ENCODE measurements at places on chromosomes 5 and 9.

DNA sequence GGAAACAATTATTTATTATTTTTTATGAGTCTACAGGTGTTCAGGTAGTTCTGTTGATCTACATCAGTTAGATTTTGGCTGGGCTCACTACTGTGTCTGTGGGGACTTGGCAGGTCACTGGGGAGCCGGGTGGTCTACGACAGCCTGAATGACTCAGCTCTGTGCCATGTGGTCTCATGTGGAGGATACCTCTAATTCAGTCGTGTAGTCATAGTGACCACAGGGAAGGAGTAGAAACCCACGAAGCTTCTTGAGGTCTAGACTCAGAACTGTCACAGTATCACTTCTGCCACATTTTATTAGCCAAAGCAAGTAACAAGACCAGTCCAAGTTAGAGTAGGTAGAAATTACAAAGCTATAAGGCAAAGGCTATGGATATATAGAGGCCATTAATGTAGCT is 64.7 kb upstream of the GRAMD2B start:
- no peak for DNase-seq

- DNase-seq: no peak
These were observed 169.7 kb downstream of the GLIS3 start for GRCh38 chr9:4130166-4130565.

- no peak for DNase-seq
These were observed 45.3 kb downstream of the FBXW11 start for GRCh38 chr5:171961117-171961516.

- DNase-seq: peak; percentile 22
These were observed 10.8 kb upstream of the IFNA2 start for GRCh38 chr9:21395778-21396717.

DNA sequence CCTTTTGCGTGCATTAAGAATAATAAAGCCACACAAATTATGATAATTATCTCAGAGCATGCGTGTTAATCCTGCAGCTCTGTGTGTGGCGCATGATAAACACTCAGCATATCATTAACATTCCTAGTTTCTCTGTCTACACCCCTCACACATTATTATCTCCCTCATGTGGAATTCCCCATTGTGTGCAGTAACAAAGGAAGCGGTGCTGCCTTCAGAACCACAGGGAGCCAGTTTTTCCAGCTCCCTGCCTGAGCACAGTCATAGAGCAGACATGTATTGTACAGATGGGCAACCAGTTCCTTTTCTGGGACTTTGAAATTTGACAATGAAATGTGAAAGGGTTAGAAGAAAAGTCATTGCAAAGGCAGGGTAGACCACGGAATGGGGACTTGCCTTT is 1365.5 kb upstream of the CDH9 start:
- DNase-seq: no peak

Measured in hematopoietic multipotent progenitor cell treated with erythropoietin and hydrocortisone succinate and interleukin-3 and kit ligand, for 15 days (in vitro differentiated cells).